ENCODE measurements at places on chromosomes 4 and X.

- DNase-seq = no peak
Measured at GRCh38 chrX:104419211-104419610, 146.8 kb upstream of the IL1RAPL2 start.

- no peak for DNase-seq
Measured at GRCh38 chr4:2363056-2363721, 55.3 kb downstream of the ZFYVE28 start.

GRCh38 chrX:110087485-110088356, 84.8 kb downstream of the TMEM164 start:
- DNase-seq = no peak

DNA sequence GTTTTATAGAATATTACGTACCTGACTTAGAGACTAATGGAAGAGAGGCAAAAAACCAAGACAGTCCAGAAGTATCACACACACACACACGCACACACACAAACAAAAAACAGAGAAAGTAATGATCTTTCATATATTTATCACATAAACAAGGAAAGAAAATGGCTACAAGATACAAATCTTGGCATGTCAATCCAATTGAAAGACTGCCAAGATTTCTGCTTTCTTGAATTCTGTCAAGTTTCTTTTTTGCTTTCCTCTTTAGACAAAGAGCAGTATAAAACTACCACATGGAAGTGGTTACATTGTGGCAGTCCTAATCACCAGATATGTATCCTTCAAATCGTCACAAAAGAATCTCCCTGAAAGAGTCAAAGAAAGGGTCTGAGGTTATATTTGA, 2097.4 kb upstream of the AGA start:
- no peak for DNase-seq

GRCh38 chrX:55919367-55920221, 202.0 kb downstream of the RRAGB start:
- DNase-seq = no peak

GRCh38 chr4:39426728-39427127, 20.0 kb downstream of the KLB start:
- no peak for DNase-seq
